Right ventricle myocardium superior (tissue), 1 donor: ENCODE measurements at places on chromosomes 2 and 18. TPM values are rescaled to one million over a fixed set of nuclear protein-coding genes. Genes with fewer than 3 reads are reported as not detected.
A peak's percentile ranks its signal among the peaks of the same experiment; 100 is the strongest.

The LGALSL gene
- total RNA-seq: 4.2 TPM

The CHAC2 gene
- 4.0 TPM for total RNA-seq

The NEURL3 gene
- not detected for total RNA-seq

The REG1B gene
- not detected for total RNA-seq

The DSC2 gene
- 26.0 TPM for total RNA-seq

The NMUR1 gene
- total RNA-seq: 0.22 TPM

The NTSR2 gene
- total RNA-seq: 0.19 TPM

The PKP4 gene
- 49.6 TPM for total RNA-seq

The ANKRD30BL gene
- total RNA-seq: not detected

The GKN1 gene
- total RNA-seq: not detected

The IL1RN gene
- 0.51 TPM for total RNA-seq

GRCh38 chr2:191622374-191623320 lies 55.3 kb upstream of the NABP1 start:
- DNase-seq: no peak

DNA sequence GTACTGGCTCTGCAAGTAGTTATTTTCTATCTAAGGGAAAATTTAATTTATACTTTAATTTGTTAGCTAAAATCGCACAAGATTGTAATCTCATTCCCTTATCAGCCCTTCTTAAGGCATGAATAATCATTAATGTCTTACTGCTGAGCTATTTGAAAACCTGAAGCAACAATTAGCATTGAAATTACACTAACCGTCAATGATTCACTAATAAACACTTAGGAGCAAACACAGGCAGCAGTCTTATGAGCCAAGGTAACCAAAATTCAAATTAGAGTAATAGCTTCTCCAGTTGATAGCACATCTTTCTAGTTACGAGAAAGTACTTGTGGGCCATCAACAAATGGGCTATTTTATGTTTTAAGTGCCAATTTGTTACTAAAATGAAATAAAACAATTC lies 1289.7 kb downstream of the LRP1B start:
- DNase-seq: no peak

- no peak for DNase-seq
These were observed 421.4 kb downstream of the NCKAP5 start for GRCh38 chr2:133146893-133147292.

GRCh38 chr2:47076586-47077441 lies 78.3 kb downstream of the STPG4 start:
- no peak for DNase-seq

DNA sequence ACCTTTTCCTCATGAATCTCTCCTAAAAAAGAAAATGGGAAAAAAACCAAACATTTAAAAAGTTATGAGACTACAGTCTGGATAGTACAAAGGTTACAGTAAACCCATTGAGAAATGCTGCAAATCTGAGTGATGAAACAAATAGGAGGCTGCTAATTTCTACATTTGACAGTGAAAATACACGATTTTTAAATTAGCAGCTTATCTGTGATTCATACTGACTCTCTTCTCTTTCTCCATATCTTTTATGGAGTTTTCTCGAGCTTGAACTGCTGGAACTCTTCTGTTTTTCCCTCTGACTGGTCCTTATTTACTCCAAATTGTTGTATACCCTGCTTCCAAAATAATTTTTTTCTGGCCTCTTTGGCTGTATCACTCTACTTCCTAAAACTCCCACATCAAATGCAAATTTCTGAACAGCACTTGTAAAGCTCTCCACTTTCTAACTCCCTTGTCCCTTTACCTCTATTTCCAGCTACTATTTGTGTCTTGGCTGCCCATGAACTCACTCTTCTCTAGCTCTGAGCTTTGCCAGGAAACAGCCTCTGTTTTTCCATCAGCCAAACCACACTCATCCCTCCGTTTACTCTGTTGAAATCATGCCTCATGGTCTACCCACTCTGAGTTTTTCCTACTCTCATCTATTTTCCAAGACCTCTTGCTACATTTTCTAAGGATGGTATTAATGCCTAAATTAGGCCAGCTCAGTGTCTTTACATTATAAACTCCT lies 73.7 kb downstream of the RBMS1 start:
- DNase-seq: no peak

DNA sequence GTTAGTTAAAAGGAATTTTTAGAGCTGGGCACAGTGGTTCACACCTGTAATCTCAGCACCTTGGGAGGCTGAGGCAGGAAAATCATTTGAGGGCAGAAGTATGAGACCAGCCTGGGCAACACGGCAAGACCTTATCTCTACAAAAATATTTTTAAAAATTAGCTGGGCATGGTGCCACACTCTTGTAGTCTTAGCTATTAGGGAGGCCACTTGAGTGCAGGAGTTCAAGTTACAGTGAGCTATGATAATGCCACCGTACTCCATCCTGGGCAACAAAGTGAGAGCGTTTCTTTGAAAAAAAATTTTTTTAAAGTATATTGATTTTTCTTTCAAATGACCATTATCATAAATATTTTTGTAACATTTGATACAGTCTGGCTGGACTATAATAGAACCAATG lies 93.6 kb upstream of the FAM117B start:
- no peak for DNase-seq

- DNase-seq: no peak
These were observed 1253.5 kb upstream of the CDH2 start for GRCh38 chr18:29430416-29430815.

DNA sequence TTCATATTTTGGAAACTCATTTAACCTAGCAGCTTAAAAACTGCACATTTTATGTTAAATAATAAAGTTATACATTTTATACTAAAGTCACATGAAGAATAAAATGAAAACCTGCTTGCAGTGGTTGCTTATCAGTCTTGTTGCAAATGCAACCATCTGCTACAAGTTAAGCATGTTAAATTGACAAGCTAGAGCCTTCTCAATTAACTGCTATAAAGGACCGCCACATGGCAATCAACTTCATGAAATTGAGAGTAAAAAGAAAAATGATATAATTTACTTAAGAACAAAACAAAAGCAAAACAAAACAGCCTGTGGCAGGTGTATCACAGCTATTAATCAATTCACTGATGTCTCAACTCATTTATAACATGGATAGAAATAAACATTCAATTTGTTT lies 78.7 kb downstream of the RTTN start:
- DNase-seq: no peak

- peak; percentile 62 for DNase-seq
These were observed 48.2 kb upstream of the LGALSL start for GRCh38 chr2:64405581-64406406.

DNA sequence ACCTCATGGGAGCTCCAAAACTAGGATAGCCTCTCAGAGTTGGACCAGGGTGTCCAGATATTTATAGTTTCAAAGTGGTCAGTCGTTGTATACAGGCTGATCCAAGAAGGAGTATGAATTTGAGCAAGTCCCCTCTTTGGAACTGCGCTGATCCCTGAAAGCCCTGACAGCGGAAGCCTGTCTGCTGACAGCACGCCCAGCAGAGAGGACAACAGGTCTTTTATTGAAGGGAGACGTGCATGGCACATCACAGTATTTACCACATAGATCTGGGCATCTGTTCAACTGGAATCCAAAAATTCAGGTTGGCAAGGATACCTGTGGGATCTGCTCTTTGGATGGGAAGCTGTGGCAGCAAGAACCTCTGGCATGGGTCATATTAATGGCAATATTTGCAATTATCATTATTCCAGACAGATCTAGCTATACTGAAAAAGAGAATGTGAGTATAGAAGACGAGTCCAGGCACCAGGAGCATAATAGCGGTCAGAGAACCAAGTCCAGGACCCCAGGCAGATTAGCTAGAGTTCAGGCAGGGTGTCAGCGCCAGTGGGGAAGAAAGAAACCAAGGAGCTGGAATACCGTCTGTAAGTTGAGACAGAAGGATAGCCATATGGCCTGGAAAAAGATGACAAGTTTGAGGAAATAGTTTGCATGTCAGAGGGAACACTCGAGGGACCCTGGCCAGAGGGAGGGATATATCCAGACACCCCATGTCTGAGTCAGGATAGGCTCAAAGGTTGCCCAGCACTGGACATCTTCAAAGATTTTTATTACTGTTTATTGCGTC lies 260.4 kb upstream of the FANCL start:
- DNase-seq: no peak

DNA sequence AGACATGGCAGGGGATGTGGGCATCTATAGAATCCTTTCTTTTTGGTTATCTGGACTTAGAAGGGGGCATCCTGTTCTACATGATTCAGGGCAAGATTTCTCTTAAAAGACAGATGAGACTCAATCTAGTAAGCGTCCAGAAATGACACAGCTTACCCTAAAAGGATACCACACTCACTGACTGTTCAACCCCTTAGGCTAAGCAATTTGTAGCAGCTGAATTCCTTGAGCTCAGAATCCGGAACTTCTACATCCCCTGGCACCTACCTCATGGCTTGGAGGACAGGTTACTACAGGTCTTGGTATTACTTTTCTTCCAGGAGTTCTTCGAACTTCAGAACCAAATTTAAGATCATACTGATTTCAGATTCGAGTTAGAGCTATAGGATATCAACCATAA lies 138.4 kb downstream of the LAMA3 start:
- DNase-seq: no peak

DNA sequence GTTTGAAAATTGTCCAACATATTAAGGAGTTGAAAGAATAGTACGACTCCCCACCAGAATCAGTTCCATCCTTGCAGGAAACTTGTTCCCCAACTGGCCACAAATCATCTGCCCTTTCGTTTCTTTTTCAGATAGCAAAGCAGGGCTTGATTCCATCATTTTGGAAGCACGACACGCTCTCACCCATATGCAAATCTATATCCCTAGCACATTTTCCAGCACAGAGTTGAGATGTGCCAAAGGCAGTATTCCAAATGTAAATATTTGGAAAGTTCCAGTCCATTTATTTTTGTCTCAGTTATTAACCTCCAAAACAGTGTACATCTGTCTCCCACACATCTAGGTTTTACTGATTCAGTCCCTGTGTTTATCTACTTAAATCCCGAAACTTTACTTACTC lies 128.8 kb upstream of the BCL2L11 start:
- DNase-seq: no peak

GRCh38 chr2:239164335-239164871 lies 236.4 kb downstream of the HDAC4 start:
- no peak for DNase-seq

GRCh38 chr2:200767111-200767885 lies 44.4 kb upstream of the BZW1 start:
- no peak for DNase-seq

GRCh38 chr2:10252224-10252623 lies 50.5 kb upstream of the HPCAL1 start:
- DNase-seq: peak; percentile 17

- no peak for DNase-seq
These were observed 21.7 kb upstream of the RIF1 start for GRCh38 chr2:151388011-151388410.

GRCh38 chr18:46418663-46419260 lies 238.3 kb downstream of the LOXHD1 start:
- peak; percentile 71 for DNase-seq

GRCh38 chr2:46964835-46965560 lies 49.4 kb upstream of the MCFD2 start:
- DNase-seq: no peak

- DNase-seq: no peak
These were observed 143.8 kb upstream of the APCDD1 start for GRCh38 chr18:10310626-10311025.

GRCh38 chr2:196442211-196442610 lies 197.3 kb upstream of the CCDC150 start:
- no peak for DNase-seq

DNA sequence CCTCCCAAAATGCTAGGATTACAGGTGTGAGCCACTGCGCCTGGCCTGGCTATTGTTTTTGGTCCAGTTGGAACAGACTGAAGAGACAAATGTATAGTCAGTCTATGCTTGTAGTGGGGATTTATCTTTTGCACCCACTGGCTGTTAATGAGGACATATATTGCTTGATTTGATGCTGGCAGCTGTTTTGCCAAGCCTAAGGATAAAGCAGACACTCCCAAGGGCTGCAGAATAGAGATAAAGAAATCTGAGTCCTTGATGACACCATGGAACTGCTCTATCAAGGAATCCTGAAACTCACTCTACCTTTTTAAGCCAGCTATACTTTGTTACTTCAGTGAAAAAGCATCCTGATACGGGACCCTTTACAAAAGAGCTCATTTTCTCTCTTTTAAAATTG lies 43.1 kb upstream of the ENOSF1 start:
- DNase-seq: no peak

DNA sequence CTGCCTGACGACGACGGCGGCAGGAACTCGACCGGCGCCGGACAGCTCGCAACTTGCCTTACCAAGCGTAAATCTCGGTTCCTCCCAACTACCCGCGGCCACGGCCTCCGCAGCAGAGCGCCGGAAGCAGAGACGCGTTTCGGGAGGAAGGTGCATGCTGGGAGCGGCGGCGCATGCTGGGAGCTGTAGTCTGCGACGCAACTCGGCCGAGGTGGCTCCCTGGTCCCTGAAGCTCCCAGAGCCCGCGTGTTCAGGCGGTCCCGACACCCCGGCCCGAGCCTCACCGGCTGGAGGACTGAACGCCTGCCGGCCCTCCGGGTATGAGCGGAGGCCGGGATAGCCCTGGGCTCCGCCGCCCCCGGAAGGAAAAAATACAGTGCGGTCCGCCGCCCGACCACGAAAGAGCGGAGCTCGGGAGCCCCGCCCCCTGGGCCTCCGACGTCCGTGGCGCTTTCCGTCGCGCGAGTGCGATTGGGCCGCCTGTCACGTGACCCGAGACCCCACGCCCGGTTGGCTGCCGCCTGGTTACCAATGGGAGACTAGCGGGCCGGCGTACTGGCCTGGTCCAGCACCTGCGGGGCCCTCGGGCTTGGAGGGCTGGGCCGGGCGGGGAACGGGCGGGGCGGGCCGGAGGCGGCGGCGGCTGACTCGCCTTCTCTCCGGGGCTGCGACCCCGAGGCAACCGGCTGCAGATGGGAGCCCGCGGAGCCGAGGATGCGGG lies at the start of gene CAPN10:
TSS of gene CAPN10 (plus strand) at position 537 of the 721 bp plus-strand sequence. CDS start at position 715, 178 bp downstream.
- DNase-seq: peak; percentile 99

GRCh38 chr2:214810671-214811070 lies 1.2 kb upstream of the BARD1 start:
- DNase-seq: no peak

DNA sequence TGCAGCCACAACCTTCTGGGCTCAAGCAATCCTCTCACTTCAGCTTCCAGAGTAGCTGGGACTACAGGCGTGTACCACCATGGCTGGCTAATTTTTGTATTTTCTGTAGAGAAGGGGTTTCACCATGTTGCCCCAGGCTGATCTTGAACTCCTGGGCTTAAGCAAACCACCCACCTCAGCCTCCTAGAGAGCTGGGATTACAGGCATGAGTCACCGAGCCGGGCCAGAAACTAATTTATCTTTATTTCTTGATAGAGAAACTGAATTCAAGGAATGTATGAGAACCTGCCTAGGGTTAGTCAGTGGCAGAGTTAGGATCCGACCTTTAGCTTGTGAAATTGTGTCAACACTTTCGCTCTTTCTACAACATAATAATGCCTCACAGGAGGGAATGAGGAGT lies 19.3 kb upstream of the ITGAV start:
- DNase-seq: no peak

DNA sequence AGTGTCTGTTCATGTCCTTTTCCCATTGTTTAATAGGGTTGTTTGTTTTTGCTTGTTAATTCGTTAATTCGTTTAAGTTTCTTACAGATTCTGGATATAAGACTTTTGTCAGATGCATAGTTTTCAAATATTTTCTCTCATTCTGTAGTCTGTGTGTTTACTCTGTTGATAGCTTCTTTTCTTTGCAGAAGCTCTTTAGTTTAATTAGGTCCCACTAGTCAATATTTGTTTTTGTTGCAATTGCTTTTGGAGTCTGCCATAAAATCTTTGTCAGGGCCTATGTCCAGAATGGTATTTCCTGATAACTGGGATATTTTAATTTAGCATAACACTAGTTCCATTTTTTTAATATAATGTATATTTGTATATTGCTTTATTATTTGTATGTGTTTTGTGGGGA lies 1380.1 kb downstream of the SUCLG1 start:
- DNase-seq: no peak

- no peak for DNase-seq
These were observed 28.5 kb downstream of the PSME4 start for GRCh38 chr2:53942280-53942679.
